CD4-positive, alpha-beta T cell treated with Interleukin-1 beta for 1 hour (primary cell): ENCODE measurements at places on chromosomes 13 and 19.

- DNase-seq, result peak; percentile 51
Observed at GRCh38 chr19:48724796-48725753, 5.5 kb upstream of the MAMSTR start.

DNA sequence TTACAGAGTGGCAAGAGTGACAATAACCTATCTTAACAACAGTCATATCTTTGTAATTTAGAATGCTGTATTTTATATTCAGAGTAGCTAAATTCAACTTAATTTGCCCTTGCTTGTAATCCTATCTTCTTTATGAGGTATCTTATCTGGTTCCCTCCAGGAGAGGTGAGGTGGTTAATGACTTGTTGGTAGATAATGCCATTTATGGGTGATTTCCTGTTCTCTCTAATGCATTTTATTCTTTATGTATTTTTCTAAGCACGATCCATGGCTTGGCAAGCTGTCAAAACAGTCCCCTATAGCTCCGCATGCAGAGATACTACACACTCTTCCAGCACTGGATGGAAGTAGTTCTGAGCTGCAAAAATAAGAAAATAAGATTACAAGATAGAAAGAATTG is 267.9 kb downstream of the LMO7 start:
- DNase-seq, result no peak

GRCh38 chr13:95571941-95572340 is 19.4 kb downstream of the CLDN10 start:
- DNase-seq, result no peak

DNA sequence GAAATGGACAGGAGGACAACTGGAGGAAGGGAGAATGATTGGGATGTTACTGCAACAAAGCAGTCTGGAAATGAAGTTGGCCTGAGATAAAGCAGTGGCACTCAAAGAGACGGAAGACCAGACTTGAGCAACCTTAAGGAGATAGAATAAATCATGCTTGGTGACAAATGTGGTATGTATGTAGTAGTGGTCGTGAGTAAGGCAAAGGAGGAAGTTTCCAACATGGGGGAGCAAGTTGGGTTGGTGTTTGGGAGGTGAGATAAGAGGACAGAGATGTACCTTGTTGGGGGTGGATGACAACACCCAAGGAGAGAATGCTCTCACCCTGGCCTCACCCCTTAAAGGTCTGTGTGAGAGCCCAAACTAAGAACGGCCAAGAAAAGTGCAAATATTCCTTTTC is 420.5 kb downstream of the DIAPH3 start:
- DNase-seq, result no peak

DNA sequence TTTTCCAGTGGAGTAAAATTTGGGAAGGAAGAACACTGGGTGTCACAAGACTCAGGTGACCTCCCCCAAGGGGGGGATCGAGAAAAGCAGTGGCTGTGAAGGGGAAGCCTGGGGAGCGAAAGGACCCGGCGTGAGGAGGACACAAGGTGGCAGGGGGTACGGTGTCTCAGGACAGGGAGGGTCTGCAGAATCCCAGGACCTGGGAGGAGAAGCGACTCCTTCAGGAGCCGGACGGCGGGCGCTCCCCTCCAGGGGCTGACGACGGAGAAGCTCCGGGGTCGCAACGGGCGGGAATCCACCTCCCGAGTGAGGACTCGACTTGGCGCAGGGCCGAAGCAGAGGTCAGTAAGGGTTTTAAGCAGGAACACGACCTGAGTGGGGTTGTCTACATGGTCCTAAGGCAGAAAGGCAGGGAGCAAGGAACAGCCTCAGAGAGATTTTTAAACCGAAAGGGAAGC is 529 bp downstream of the ZNF836 start:
- DNase-seq, result no peak

DNA sequence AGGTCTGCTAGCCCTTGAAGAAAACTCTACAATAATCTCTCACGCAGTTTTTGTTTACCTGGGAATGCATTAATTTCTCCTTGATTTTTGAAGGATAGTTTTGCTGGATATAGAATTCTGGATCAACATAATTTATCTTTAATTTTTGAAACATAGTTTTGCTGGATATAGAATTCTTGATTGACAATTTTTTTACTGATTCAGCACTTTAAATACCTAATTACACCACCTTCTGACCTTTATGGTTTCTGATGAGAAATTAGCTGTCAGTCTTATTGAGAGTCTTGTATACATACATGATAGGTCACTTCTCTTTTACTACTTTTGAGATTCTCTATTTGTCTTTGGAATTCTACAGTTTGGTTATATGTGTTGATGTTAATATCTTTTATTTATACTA is 741.6 kb downstream of the FGF9 start:
- no peak for DNase-seq
